ENCODE measurements at places on chromosomes 4 and X. TPM values are rescaled to one million over a fixed set of nuclear protein-coding genes. Genes with fewer than 3 reads are reported as not detected.

The HMGN5 gene
- 5.5 TPM for total RNA-seq

The RAB41 gene
- not detected for total RNA-seq

The SYNPO2 gene
- total RNA-seq = 313 TPM

The BEX1 gene
- 0.92 TPM for total RNA-seq

The TMPRSS11A gene
- total RNA-seq = not detected

The STK32B gene
- 7.0 TPM for total RNA-seq

The FGF5 gene
- total RNA-seq = not detected

The SPATA4 gene
- total RNA-seq = not detected

Measured in thoracic aorta (tissue), 2 donors.